Esophagus squamous epithelium (tissue), 5 donors: ENCODE measurements at places on chromosomes 12 and 14.

GRCh38 chr14:104423701-104424405 is 155.7 kb upstream of the C14orf180 start:
- DNase-seq: no peak

DNA sequence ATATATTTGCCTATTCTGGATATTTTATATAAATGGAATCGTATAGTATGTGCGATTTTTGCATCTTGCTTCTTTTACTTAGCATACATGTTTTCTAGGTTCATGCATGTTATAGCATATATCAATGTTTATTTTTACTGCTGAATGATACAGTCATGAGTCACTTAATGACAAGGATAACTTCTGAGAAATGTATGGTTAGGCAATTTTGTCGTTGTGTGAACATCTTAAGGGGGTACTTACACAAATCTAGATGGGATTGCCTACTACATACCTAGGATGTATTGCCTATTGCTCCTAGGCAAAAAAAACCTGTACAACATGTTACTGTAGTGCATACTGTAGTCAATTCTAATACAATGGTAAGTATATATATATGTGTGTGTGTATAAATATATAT is 8.8 kb downstream of the USP15 start:
- DNase-seq: no peak

DNA sequence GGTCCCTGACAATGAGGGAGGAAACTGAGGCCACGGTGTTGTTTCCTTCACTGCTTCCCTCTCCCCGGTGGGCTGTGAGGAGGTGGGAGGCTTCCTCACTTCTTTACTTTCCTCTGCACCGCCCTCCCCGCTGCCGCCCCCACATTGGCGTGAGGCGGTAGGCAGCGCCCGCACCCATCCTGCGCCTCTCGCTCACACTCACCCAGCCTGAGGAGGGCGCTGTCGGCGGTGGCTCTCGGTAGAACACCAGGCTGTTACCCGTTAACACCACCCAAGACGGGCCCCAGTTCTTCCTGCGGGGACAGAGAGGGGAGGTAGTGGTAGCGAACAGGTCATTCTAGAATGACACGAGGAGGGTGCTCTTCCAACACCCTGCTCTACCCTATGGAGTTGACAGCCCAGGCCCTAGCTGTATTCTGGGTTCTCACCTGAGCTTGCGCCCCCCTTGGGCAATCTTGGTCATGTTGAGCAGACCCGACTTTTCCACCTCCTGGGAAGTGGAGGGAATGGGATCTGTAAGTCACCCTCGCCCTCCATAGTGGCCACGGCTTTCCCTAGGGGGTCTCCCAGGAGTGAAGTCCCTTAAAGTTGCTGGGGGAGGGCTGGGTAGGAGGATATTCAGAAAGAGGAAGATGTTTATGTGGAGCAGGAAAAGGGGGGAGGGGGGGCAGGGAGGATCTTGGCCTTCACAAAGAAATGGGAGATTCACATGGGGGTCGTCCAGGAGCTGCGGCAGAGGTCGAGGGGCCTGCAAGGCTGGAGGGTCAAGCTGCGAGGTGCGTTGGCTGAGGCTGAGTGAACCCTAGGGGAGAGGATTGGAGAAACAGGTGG is 3.3 kb downstream of the ARHGAP9 start:
- no peak for DNase-seq

GRCh38 chr12:43882578-43883178 is 46.8 kb downstream of the TMEM117 start:
- no peak for DNase-seq

- DNase-seq: no peak
Observed at GRCh38 chr12:54701940-54702592, 53.9 kb upstream of the DCD start.

GRCh38 chr12:9910716-9911421 is 21.3 kb downstream of the CLEC2A start:
- no peak for DNase-seq

DNA sequence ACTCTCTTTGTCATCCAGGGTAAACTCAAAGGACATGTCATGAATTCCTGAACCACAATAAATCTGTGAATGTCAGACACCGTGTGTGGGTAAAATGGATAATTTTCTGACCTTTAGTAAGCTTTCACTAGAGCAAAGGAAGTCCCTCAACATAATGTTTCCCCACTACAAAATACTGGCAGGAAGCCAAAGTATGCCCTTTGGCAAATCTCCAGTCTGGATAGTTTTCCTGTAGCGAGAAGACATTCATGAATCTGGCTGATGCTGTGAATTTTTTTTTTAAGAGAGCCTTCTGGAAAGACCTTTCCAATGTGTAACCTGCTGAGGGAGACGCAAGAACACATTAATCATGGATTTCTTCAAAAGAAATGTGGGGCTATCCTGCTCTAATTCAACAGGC is 389.6 kb upstream of the DDHD1 start:
- DNase-seq: no peak

GRCh38 chr14:23094666-23095195 is at the start of gene ACIN1:
Gene ACIN1, minus strand, starts transcription at chr14:23095136. Its CDS starts 24 bp downstream, at chr14:23095112.
- DNase-seq: no peak

DNA sequence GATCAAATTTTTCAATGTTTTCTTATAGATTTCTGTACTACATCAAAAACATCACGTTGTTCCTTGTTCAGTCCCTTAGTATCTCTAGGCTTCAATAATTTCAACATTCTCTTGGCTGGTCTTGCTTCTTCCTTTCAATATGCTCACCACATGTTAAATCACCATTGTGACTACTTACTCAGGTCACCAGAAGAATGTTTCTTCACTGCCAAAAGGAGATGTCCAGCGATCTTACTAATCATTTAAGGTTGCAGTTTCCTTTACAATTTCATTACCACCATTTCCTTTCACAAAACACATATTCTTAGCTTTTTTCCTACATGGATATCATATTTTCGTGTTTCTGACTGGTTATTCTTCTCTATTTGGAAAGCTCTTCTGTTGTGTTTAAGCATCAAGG is 363.8 kb downstream of the NAV3 start:
- DNase-seq: no peak

GRCh38 chr14:94682061-94682516 is 69.9 kb downstream of the SERPINA3 start:
- no peak for DNase-seq

- no peak for DNase-seq
Observed at GRCh38 chr14:60508363-60508706, 611 bp upstream of the SIX6 start.

GRCh38 chr12:52010152-52010622 is 3.4 kb downstream of the TAMALIN start:
- no peak for DNase-seq

GRCh38 chr14:102140027-102140749 is 491 bp downstream of the WDR20 start:
- DNase-seq: no peak

DNA sequence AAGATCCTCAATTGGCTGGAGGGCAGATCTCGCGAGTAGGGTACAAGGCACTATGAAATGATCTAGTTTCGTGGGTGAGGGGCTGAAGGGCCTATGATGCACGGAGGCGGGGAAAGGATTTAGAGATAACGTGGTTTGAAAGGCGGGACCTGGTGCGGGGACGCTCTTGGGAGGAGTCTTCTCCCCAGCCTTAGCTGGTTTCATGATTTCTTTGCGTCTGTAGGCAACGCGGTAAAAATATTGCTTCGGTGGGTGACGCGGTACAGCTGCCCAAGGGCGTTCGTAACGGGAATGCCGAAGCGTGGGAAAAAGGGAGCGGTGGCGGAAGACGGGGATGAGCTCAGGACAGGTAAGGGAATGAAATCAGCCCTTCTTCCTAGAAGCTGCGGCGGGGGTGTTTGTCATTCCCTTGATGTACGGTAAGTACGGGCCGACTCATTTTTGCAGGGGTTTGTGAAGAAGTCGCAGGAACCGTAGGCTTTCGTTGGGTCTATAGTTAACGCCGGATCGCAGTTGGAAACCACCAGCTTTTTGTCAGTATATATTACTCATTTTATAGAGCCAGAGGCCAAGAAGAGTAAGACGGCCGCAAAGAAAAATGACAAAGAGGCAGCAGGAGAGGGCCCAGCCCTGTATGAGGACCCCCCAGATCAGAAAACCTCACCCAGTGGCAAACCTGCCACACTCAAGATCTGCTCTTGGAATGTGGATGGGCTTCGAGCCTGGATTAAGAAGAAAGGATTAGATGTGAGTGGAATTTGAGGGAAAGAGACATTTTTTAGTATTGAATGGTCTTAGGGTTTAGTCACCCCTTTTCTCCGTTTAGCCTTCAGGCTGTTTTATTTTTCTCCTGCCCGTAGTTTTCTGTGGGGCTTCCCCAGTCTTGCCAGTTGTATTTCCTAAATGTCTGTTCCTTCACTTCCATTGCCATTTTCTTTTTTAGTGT is 602 bp downstream of the APEX1 start:
- DNase-seq: no peak

DNA sequence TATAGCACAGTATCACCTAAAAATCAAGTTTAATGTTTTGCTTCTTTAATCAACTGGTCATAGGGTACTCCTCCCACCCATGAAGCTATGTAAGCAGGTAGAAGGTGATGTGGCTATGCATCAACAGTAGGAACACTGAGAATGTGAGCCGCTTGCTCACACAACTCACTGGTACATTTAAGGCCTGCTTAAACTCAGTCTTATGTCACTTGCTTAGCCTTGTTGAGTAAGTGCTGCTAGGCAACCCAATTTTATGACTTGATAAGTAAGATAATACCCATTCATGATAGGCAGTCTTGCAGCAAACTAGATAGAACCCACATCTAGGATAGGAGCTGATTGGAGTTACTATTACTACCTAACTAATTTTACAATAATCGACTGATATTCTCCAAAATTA is 70.0 kb upstream of the BMP4 start:
- DNase-seq: no peak

DNA sequence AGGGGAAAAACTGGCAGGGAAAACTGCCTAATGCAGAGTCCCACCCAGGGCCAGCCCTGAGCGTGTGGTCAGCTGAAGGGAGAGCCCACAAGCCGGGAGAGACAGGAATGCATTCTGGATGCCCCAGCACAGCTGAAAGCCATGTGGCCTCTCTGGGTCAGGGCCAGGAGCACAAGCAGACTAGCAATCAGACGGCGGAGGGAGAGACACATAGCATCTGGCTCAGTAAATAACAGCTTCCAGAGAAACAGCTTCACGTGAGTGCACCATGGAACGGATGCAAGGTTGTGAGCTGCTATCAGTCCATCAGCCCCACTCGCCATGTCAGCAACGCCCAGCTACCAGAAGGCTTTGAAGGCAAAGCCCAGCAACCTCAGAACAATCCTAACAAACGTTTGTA is 28.2 kb upstream of the TMEM106C start:
- no peak for DNase-seq

DNA sequence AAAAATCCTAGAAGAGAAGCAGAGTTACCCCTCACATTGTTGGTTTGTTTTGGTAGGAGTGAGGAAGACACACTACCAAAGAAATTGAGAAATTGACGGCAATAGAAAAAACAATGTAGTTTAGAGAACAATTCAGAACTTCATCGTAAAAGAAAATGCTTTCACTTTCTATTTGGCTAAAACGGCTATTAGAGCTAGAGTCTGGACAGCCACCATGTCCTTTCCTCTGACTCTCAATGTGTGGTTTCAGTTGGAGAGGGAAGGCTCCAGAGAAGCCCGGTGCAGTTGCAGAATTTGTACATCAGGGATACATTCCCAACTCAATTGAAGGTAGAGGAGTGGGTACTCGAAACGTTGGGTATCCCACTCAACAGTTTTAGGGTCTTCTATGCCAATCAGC is 535.3 kb downstream of the GALC start:
- DNase-seq: no peak

DNA sequence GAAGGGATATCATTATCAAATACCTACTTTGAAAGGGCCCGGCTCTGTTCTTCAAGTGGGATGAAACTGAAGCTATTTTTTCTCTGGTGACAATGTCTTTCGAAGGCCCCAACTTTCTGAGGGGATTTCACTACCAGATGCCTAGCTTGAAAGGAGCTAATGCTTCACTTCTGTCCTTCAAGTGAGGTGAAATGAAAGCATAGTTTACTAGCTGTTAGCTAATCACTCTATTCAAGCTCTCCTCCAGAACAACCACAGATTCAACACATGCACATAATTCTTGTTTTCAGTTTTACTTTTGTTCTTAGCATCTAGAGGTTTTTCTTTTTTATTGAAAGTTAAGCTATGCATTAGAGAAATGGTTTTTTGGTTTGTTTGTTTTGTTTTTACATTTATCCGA is 571.4 kb downstream of the NOVA1 start:
- no peak for DNase-seq

- no peak for DNase-seq
Observed at GRCh38 chr12:2581293-2582045, 213.3 kb upstream of the FKBP4 start.

- no peak for DNase-seq
Observed at GRCh38 chr14:85420278-85420677, 109.7 kb upstream of the FLRT2 start.

GRCh38 chr12:124687917-124688316 is 120.5 kb upstream of the NCOR2 start:
- no peak for DNase-seq

GRCh38 chr12:9707356-9707755 is 25.5 kb downstream of the CLECL1 start:
- no peak for DNase-seq

DNA sequence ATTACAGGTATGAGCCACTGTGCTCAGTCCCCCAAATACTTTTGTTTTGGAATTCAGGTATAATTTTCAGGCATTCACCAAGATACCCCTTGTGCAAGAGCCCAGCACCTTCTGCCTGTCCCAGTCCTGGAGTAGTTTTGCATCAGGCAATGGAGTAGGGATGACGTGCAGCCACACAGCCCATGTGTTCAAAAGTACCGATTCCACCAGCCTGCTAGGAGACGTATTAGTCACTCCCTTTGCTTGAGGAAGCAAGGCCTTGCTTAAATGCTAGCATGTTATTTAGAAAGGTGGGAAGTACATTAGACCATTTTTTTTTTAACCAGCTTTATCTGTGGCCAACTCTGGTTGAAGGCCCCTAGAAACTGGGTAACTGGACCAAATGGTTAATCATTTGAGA is 15.0 kb upstream of the GALNT16 start:
- no peak for DNase-seq
